Mucosa of gallbladder (tissue), 1 donor: ENCODE measurements at places on chromosomes 11 and 22. TPM values are rescaled to one million over a fixed set of nuclear protein-coding genes. Genes with fewer than 3 reads are reported as not detected.

DNA sequence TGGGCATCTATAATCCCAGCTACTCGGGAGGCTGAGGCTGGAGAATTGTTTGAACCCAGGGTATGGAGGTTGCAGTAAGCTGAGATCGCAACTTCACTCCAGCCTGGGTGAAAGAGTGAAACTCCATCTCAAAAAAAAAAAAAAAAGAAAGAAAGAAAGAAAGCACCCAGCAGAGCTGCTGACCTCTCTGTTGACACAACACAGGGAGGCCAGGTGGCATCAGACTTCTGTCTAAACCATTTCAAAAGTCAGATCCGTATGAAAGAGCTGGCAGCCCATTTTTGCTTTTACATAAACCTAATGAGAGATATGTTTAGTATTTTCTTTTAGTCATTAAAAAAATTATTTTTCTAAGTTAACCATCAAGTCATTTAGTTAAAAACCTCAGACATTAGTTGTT is 64.4 kb upstream of the RRM1 start:
- no peak for DNase-seq

GRCh38 chr11:95404370-95404769 is 173.4 kb upstream of the SESN3 start:
- DNase-seq, result no peak

DNA sequence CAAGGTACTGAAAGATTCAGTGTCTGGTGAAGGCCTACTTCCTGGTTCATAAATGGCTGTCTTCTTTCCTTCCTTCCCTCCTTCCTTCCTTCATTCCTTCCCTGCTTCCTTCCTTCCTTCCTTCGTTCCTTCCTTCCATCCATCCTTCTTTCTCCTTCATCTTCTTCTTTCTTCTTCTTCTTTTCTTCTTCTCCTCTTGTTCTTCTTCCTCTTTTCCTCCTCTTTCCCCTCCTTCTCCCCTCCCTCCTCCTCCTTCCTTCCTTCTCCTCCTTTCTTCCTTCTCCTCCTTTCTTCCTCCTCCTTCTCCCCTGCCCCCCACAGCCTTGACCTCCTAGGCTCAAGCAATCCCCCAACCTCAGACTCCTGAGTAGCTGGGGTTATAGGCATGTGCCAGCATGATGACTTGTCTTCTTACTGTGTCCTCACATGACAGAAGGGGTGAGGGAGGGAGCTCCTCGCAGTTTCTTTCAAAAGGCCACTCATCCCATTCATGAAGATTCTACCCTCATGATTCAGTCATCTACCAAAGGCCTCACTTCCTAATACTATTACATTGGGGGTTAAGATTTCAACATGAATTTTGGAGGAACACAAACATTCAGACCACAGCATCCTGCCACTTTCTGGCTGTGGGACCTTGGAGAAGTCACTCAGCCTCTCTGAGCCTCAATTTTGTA is 22.6 kb upstream of the CCDC134 start:
- DNase-seq, result no peak

- peak; percentile 77 for DNase-seq
Measured at GRCh38 chr11:834371-835316, 1.9 kb downstream of the CD151 start.

- no peak for DNase-seq
Measured at GRCh38 chr11:61635304-61635703, 44.9 kb upstream of the DAGLA start.

GRCh38 chr11:45651841-45652749 is 13.3 kb downstream of the CHST1 start:
- DNase-seq, result no peak

GRCh38 chr11:15074206-15075161 is 1.1 kb downstream of the CALCB start:
- DNase-seq, result peak; percentile 87

DNA sequence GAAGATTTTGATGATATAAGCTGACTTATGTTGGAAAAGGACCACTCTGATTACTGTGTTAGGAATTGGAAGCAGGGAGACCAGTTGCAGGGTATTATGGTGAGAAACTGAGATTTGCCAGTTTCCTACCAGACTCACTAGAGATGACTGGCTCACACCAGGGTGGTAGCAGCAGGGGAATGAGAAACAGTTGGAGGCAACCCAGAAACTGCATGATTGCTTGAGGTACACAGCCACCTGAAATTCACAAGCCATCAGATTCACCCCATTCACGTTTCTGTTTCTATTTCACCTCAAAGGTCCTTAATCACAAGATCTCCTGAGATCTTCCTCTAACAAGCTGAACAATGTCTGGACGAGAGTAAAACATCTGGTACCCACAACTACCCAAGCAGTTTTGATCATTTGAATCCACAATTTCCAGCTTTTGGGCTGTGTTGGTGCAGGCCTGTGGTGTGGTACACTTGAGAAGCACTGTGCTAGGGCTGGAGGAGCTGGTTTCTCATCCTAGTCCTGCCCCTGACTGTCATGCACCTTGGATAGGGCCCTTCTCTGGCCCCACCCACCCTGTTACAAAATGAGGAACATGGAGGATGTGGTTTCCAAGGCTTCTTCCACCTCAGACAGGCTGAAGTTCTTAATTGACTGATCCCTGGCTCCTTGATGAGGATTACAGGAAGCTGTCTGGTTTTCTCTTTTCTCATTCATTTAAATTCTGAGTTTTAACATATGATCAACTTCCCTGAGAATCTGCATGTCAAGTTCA is 233.4 kb downstream of the INSC start:
- no peak for DNase-seq

DNA sequence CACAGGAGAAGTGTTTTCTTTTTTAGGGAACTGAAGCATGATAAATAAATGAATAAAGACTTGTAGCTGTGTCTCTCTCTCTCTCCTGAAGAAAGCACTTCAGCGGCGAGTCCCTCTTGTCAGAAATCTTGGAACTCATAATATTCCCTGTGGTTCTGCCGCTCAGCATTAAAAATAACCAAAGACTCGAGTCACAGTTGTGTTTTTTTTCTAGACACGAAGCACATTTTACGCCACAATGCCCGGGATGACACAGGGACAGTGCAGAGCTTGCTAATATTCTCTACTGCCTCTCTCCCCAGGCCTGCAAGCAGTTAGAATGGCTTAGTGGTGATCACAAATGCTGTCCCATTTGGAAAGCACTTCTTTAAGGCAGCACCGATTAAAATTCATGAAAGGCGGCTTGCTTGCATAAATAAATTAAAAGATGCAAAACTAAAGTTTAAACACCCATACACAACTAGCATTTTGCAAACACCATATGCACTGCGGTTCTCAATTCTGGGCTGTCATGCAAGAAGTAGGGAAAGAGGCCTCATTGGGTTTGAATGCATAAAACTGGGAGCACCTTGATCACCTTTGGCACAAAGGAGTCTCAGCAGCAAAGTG is 597.4 kb downstream of the SOX6 start:
- DNase-seq, result no peak

DNA sequence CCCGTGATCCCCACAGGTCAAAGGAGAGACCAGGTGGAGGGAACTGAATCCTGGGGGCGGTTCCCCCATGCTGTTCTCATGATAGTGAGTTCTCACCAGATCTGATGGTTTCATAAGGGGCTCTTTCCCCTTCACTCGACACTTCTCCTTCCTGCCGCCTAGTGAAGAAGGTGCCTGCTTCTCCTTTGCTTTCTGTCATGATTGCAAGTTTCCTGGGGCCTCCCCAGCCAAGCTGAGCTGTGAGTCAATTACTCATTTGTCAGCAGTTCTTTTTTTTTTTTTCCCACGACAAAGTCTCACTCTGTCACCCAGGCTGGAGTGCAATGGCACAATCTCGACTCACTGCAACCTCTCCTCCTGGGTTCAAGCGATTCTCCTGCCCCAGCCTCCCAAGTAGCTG is 1530.4 kb downstream of the BRD1 start:
- no peak for DNase-seq

DNA sequence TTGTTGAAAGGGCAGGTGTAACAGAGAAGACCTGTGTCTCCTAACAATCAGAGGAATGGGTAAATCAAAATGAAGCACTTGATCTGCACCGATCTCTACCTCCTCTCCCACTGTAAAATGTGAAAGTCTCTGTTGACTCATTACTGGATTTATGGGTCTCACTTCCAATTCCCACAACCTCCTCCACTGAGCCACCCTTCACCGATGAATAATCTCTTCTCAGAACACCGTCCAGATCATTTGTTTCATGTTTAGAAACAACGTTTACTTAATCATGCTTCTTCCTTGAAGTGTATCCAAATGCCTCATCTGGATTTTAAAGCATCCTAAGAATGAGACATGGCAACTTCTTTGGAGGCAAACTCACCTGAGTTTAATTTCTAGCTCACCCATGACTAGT is 643.6 kb downstream of the ETS1 start:
- DNase-seq, result no peak

DNA sequence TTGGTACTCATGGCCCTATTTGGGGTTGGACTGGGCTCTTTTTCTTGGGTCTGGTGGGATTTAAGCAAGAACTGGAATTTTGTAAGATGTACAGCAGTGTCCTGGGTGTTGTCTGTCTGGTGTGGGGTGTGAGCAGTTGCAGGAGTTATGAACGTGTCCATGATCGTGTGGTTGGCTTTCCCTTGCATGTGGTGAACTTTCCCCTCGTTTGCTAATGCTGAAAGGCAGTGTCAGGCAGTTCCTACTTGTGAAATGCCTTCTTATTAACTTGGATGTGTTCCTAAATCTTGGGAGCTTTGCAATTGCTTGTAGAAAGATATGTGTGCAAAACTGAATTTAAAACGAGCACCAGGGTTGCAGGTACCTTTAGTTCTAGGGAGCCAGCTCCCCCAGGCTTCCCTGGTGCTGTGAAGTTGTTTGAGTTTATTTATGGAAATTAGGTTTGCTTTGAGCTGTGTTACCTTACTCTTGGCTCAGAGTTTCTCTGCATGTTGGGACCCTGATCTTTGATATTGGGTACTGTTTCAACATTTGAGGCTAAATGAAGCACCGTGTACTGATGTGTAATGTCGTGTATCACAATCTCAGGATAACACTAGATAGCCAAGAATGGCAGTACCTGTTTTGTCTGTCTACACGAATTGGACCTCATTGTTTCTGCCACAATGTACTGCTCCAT is 35.8 kb upstream of the HSD17B12 start:
- DNase-seq, result no peak

- DNase-seq, result no peak
Measured at GRCh38 chr11:107427569-107428180, 29.9 kb downstream of the CWF19L2 start.

DNA sequence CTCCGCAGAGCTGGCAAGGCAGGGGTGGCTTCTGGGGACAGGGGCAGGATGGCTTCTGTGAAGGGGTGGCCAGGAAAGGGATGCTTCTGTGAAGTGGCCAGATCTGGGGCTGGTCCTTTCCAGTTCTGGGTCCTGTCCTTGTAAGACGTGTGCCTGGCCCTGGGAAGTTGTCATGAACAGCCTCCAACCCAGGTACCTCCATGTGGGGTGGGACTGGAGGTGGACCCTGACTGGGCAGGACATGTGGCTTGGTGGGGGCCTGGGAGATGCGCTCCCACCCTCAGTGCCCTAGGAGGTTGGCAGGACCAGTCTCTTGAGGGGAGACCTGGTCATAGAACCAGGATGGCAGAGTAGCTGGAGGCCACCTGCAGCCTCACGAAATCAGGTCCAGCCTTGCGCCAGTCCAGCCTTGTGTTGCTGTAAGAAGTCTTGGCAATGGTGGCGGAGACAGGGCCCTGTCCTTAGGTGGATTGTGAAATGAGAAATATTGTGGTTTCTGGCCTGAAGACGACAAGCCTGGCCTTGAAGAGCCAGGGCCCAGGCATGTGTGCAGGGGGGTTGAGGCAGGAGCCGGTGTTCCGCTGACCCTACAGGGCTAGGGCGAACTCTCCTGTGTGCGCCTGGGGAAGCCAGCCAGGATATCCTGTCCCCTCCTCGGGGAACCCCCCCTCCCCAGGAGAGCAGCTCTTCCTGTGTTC is 2.6 kb downstream of the KCNQ1 start:
- DNase-seq, result no peak

DNA sequence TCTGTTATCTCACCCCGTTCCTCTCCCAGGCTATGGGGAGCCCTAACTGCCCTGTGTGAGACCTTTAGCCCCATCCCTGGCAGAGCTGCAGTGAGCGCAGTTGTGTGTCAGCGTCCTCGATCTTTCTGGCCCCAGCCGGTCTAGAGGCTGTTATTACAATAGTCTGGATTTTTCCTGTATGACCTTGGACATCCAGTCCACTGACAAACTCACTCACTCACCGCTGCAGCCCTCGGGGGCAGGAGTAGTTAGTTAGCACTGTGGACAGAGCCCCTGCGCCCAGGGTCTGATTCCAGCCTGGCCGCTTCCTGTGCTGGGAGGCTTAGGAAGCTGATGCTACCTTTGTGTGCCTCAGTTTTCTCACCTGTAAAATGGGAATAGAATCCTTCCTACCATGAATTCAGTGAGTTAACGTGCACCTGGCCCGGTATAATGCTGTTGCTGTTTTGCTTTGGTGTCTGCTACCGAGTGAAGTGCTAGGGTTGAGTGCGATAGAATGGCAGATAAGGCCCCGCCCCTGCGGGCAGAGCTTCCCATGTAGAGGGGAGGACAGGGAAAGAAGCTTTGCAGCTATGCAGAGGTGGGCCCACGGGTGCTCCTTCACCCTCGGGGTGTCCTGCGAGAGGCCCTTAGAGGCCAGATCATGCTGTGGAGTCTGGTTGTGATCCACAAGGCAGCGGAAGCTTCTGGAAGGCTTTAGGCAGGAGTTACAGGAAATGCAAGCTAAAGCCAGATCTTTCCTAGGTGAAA is 3.0 kb downstream of the LRP5 start:
- no peak for DNase-seq

GAS2 gene
- 3.3 TPM for total RNA-seq

STK33 gene
- 14.2 TPM for total RNA-seq

MFNG gene
- 24.2 TPM for total RNA-seq
